Epithelial cell of proximal tubule (primary cell): ENCODE measurements at places on chromosomes 11 and 22. TPM values are rescaled to one million over a fixed set of nuclear protein-coding genes. Genes with fewer than 3 reads are reported as not detected.

The CSKMT gene
- 21.0 and 26.3 TPM in 2 replicates for total RNA-seq

DNA sequence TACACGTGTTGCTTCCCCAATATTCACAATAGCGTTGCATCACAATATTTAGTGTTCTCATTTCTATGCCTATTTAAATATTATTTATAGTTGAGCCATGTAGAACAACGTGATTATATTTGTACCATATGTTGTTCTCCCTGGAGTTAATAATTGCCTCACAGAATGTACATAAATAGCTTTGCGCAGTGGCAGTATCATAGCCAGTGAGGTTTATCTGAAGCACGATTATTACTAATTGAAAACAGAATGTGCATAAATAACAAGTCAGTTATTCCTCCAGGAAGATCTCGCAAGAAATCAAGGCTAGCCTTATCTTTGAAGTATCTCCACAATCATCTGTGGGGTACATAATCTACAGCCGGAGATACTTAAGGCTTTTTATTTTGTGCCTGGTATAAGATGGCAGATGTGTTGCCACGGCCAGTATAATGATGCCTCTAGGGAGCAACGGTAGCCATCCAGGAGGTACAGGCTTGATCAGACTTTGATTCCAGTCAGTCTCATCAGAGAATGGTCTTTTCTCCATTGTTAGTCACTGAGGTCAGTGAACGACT, 197.5 kb downstream of the MSANTD4 start:
- no peak for DNase-seq

DNA sequence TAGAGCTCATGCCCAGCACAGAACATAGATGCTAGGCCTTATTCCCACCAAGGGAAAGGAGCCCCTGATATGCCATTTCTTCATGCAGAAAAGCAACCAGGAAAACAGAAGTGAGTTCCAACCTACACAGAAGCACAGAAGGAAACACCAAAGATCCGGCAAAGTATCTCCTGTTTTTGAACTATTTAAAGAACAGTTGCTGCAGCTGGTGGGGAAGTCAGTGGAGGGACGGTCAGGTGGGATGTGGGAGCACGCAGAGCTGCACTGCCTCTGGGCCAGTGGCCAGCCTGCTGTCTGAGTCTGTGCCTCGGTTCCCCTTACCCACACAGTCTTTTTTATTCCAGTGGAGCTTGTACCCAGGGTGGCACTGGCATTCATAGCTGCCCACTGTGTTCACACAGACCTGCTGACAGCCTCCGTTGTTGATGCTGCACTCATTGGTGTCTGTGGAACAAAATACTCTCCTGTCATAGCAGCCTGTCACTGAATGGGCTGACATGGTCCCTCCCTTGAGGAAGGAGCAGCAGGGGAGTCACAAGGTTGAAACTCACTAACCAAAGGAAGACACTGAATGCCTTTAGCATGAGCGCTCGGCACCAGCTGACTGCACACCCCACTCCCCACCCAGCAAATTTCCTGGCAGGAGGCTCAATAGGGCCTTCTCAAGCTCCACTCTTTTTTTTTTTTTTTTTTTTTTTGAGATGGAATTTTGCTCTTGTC, 37.9 kb downstream of the SCUBE2 start:
- DNase-seq = peak; percentile 58

The OR8D1 gene
- total RNA-seq = not detected in 2 replicates

The CEND1 gene
- total RNA-seq = 0.14 TPM in 1 of 2 replicates, not detected in the other

The MAP6 gene
- 1.1 and 1.8 TPM in 2 replicates for total RNA-seq

GRCh38 chr11:60274416-60274815, 6.0 kb upstream of the MS4A4A start:
- no peak for DNase-seq

- no peak for DNase-seq
These were observed 130.6 kb upstream of the CSNK2A3 start for GRCh38 chr11:11483627-11484026.

DNA sequence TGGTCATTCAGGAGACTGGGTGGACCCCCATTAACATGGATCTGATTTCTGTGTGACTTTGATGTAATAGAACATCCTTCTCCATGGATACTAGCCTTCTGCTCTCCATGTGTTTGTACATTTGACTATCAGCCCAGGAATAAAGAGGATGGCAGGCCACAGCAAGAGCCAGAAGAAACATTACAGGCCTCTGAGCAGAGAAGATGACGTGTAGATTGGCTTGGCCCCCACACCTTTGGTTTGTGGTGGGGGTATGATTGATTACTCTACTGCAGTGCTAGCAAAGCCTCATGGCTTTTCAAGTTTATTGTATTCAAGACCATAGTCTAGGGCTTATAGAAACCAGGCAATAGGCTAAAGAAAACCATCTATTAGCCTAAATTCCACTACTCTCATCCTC, 77.0 kb downstream of the GRAMD1B start:
- no peak for DNase-seq

DNA sequence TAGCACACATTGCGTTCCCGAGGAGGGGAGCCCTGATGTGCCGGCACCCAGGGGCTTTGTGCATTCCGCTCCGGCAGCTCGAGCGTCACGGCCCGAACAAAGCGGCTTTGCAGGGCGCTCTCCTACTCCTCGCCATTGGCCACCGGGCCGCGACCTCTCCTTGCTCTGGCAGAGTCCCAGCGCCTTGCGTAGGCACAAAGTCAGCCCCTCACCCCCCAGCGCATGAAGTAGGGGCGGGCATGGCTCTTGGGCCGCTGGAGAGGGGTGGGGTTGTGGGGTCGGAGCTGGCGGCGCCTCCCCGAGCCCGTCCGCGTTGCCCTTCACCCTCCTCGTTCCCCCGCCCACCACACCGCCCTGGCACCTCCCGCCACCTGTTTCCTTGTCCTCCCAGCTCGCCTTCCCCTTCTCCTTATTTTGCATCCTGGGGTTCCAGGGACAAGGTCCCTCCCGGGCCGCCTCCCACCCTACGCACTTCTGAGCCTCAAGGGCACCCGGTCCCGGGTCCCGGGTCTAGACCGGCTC, 753 bp upstream of the PPARA start:
- no peak for DNase-seq

The MMP1 gene
- total RNA-seq = 2.7 and 3.8 TPM in 2 replicates

The TP53I11 gene
- 8.0 and 34.4 TPM in 2 replicates for total RNA-seq

DNA sequence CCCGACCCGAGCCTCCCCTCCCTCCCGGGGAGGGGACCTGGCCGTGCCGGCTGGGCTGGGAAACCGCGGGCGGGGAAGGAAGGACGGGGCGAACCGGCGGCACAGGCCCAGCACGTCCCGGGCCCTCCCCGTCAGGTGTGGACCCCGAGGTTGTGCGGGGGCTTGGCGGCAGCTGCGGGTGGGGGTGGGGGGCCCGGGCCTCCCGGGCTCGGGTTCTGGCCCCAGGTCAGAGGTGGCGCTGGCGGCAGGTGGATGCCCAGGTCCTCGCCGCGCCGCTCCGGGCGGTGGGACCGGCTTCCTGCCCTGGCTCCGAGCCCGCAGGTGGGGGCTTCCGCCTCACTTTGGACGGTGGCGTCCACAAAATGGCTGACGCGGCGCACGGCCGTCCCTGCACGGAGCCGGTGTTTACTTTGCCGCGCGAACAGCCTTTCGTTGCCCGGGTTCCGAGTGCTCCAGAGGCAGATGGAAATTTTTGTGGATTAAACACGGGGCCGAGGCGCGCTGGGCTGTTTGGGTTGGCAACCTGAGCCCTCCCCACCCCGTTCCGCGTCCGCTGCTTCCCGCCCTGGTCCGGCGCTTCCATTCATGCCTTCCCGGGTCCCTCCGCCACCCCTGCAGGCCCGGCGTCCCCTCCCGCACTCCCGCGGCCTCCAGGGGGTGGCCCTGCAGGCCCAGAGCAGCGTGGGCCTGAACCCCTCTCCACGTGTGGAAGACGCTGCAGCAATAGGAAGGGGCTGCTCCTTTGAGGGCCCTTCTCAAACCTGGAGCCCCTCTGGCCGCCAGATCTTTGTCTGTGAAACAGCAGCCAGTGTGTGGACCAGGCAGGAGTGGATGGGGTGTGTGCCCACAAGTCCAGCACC, 92.0 kb upstream of the KCNQ1OT1 start:
- DNase-seq = no peak

The MRPL48 gene
- total RNA-seq = 49.4 and 50.5 TPM in 2 replicates

The JHY gene
- total RNA-seq = 1.2 and 1.7 TPM in 2 replicates

The RIMBP3B gene
- 0.29 TPM in 1 of 2 replicates, not detected in the other for total RNA-seq

DNA sequence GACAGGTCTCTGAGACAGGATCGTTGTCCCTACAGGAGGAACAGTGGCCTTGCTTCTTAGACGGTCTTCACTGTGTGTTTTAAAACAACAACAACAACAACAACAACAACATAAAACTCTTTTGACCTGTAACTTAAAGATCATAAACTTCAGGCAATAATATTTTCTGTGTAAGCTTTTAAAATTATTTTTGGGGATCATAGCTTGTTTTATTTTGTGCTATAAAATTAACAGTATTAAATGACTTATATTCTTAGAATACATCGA, 13.8 kb upstream of the AIFM3 start:
- no peak for DNase-seq

- DNase-seq = no peak
These were observed 940 bp upstream of the C11orf91 start for GRCh38 chr11:33701302-33702230.

The APOL5 gene
- not detected in 2 replicates for total RNA-seq

GRCh38 chr11:104073950-104074705, 37.7 kb downstream of the DDI1 start:
- DNase-seq = no peak

- DNase-seq = peak; percentile 25
These were observed 61.5 kb upstream of the EED start for GRCh38 chr11:86182976-86183584.
